ENCODE measurements at places on chromosomes 6 and 20.

- no peak for DNase-seq
Measured at GRCh38 chr20:24647713-24648112, 178.3 kb downstream of the SYNDIG1 start.

- no peak for DNase-seq
Measured at GRCh38 chr20:63215101-63216040, 560 bp downstream of the YTHDF1 start.

GRCh38 chr6:22807261-22807660, 237.9 kb downstream of the HDGFL1 start:
- no peak for DNase-seq

- no peak for DNase-seq
Measured at GRCh38 chr6:82894653-82895259, 170.9 kb downstream of the UBE3D start.

DNA sequence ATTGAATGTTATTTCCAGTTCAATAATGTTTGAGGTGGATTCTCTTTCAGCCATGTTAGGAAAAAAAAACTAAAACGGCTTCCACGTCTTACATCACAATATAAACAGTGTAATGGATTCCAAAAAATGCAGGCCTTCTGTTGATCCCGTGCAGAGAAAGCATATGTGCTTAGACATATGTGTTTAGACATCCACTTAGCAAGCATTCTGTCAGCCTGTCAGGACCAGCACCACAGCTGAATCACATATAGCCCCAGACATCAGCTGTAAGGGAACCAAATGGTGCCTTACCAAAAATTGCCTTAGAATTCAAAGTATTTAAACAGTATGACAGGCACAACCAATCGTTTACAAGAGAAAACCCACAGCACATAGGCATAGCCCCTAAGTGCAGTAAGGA, 304.9 kb downstream of the EYA4 start:
- no peak for DNase-seq

DNA sequence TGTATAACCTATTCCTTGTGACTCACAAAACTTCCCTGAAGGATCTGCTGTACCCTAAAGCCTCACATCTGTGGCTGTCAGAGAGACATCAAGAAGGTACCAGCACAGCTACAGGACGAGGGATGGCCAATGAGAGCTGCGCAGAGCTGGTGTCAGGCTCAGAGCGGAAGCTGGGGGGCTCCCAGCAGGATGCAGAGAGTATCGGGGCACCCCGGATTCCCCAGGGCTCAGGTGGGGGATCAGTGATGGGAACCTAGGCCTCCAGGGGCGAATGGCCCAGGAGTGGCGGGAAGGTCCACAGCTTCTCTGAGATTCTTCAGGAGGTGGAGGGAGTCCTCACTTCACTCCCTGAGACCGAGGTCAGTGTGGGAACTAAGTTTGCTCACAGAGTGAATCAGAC, 30.9 kb upstream of the SMOC2 start:
- no peak for DNase-seq

DNA sequence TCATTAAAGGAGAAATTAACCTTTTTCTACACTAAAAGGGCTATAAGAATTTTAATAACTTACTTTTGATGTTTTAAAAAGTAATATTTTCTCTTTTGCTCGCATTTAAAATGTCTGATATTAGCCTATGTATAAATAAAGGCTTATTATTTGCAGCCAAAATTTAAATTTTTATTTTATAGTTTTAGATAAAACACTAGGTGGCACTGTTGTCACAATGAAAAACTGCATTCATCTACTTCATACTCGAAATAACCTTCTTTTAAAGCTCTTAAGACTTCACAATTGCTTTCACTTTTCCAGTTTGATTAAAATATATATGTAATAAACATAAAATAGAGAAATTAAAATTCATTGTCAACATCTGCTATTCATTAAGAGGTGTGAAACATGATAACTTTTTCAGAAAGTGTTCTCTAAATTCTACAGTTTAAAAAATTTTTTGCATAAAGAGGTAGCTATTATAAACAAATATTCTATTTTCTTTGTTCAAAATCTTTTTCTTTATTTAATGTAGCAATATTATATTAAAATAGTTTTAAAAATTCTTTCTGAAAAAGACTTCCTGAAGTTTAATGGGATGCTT, 78.8 kb upstream of the DEFB112 start:
- DNase-seq: no peak

- DNase-seq: no peak
Measured at GRCh38 chr6:34359418-34360158, 32.9 kb downstream of the NUDT3 start.

- no peak for DNase-seq
Measured at GRCh38 chr6:114446342-114446741, 103.5 kb upstream of the HS3ST5 start.

DNA sequence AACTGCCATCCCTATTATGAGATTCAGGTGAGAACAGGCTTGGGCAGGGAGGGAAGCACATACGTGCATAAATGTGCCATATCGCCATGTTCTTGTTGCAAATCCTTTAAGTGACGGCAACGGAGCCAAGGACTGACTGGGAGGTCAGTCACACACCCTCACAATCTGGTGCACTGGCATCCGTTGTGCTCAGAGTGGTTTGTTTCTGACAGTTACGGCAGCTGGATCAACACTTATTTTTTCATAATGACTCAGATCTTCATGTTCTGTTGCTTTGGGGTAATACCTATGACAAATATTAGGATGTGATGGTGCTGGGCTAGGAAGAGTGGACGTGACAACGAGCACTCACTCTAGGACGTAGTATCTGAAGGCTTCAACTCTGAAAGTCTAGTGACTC, 56.2 kb upstream of the PREP start:
- DNase-seq: no peak

DNA sequence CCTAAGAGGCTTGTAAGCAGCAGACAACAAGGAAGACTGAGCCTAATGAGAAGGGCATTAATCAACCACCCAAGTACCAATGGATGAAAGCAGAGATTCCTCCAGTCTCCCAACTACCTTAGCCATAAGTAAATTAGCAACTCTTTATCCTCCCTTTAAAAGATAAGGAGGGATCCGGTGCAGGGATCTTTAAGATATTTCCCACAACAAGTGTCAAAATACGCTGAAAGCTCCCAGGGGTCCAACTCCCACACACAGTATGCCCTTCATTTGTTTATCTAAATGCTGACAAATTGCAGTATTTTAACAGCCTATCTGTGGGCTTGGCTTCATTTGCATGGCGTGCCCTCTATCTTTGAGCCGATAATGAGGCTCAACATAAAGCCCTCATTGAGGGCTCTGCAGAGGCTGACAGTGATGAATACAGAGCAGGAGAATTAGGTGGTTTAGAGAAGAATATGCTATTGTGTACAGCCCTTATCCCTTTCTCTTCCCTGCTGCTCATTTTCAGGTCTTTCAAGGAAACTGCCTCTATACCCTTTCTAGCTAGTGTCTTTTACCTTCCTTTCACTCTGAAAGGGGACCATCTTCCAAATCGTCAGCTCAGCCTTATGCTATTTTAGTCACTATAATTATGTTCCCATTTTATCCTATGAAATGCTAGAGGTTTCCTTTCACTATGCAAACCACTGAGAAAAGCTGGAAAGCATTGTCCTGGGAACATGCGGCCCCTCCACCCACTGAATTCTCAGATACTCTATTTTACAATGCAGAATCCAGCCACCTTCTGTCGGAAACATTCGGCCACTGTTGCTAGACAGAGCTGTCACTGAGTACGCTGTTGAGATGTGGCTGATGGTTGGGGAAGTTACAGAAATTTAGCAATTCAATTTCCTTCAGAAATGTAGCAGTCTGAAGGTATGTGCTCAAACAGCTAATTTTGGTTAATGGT, 575.2 kb upstream of the JAG1 start:
- DNase-seq: no peak

GRCh38 chr20:51860111-51860882, 58.0 kb upstream of the SALL4 start:
- no peak for DNase-seq

- DNase-seq: no peak
Measured at GRCh38 chr6:105780146-105780860, 305.8 kb upstream of the PRDM1 start.

DNA sequence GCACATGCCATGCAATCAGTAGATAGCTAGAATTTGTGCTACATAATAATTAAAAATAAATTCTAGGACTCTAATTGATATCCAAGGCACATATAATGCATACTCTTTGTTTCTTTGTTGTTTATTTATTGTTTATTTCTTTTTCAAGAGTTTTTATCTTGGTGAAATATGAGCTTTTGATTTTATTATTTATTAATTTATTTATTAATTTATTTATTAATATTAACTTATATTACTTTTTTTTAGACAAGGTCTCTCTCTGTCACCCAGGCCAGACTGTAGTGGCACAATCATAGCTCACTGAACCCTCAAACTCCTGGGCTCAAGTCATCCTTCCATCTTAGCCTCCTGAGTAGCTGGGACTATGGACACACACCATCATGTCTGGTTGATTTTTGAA, 519.9 kb downstream of the HAO1 start:
- no peak for DNase-seq

DNA sequence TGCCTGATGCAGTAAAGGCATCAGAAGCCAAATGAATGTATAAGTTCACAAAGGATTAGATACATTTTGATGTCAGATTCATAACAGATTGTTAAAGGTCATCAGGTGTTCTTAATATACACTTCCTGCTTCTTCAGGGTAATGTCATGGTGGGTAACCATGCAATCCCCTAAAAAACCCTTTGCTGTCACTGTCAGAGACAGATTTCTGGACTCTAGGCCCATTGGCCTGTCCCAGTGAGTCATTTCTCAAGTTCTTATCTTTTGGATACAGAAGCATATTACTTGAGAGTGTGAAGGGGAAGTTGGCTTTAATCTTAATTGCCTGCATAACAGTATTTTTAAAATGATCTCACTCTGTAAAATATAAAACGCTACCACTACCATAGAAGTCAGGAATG, 895.6 kb upstream of the MAP3K7 start:
- no peak for DNase-seq

- DNase-seq: peak; percentile 37
Measured at GRCh38 chr6:5398530-5398929, 137.2 kb downstream of the FARS2 start.

DNA sequence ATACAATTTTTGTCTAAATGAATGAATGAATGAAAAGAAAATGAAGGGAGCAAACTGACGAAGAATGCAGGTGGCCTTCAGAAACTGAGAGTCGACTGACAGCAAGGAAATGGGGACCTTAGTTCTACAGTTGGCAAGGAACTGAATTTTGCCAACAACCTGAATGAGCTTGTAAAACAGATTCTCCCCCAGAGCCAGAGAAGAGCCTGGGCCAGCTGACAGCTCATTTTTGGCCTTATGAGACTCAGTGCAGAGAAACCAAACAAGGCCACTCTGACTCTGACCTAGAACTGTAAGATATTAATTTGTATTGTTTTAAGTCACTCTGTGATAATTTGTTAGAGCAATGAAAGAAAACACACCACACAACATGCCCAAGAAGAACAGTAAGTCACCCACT, 21.8 kb downstream of the MAN1A1 start:
- DNase-seq: no peak

GRCh38 chr6:38178584-38178886, 359.0 kb downstream of the ZFAND3 start:
- no peak for DNase-seq

DNA sequence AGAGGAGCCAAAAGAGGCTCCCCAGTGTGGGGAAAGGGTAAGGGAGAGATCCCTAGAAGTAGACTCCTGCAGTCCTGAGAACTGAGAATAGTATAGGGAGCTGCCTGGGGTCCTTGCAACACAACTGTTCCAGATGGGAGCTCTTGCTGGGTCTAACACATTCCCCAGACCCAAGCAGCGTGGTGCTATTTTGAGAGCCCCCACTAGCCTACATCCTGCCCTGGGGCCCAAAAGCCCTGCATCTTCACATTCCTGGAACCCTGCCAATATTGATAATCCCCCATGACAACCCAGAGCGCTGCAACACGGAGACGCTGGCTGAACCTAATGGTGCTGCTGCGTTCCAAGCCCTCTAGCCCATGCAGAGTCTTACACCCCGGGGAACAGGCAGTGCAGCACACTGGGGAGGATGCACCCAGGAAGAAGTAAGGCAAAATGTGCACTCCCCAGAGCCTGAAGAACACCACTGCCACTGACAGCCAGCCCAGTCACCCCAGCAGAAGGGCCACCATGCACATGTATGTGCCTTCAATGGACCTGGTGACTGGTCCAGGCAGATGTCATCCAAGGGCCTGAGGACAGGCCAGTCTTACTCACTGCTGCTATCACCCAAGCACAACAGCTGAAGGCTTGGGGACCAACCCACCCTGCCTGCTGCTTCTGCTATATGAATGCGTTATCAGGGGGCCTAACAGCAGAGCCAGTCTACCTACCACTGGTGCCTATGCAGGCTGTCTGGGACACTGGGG, 7.0 kb upstream of the RNF217 start:
- DNase-seq: no peak

- DNase-seq: no peak
Measured at GRCh38 chr6:48144021-48144420, 33.0 kb upstream of the PTCHD4 start.

GRCh38 chr6:152598421-152598820, 38.7 kb downstream of the SYNE1 start:
- no peak for DNase-seq

DNA sequence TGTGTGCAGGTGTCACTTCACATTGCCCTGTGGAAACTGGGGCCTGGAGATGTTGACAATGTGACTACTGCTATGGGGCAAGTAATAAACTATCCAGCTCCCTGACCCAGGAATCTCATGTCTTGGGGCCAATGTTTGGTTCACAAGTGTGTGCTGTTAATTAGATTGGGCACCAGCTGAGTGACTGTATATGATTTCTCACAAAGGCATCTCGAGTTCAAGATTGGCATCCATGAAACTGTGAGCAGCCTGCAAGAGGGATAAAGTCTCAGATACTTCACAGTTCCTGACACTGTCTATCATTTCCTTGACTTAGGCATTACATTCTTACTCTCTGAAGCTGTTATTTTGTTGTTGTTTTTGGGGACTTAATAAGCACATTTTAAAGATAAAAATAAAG, 264.0 kb downstream of the PRKN start:
- no peak for DNase-seq

- no peak for DNase-seq
Measured at GRCh38 chr6:53179961-53180651, 31.5 kb upstream of the GCM1 start.

GRCh38 chr6:34560366-34561226, 4.5 kb upstream of the SPDEF start:
- no peak for DNase-seq

GRCh38 chr20:62463651-62464424, 12.0 kb downstream of the GATA5 start:
- no peak for DNase-seq

All from activated naive CD4-positive, alpha-beta T cell treated with anti-CD3 and anti-CD28 coated beads, Interleukin-2, amount 50 U/mL, for 16 hours (primary cell).